ENCODE measurements at places on chromosomes 7 and 10.

DNA sequence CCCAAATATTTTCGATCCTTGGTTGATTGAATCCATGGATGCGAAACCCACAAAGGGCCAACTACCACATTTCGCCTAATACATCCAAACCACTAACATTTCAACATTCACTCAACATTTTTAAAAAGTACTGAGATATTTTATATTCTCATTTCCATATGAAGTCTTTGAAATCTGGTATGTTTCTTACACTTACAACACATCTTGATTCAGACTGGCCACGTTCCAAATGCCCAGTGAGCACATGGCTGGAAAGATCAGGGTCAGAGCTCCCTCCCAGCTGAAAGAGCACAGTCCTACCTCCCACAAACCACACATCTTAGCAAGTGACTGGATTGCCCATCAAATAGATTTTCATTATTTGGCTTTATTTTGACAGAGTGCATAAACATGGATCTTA lies 18.9 kb downstream of the NCAPG2 start:
- DNase-seq = no peak

DNA sequence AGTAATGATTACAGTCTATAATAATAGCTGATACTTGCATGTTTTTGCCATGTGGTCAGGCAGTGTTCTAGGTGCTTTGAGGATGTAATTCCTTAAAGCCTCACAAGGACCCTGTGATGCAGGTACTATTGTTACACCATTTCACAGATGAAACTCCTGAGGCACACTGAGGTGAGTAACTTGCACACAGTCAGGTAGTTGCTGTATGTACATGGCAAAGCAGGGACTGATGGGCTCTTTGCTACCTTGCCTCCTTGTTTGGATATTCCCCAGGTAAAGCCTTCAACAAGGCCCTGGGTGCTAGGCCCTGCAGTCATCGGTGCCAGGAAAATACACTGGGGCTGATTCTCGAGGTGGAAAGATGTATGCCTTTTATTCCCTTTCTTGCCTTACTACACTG lies 317.5 kb downstream of the CXCL12 start:
- no peak for DNase-seq

DNA sequence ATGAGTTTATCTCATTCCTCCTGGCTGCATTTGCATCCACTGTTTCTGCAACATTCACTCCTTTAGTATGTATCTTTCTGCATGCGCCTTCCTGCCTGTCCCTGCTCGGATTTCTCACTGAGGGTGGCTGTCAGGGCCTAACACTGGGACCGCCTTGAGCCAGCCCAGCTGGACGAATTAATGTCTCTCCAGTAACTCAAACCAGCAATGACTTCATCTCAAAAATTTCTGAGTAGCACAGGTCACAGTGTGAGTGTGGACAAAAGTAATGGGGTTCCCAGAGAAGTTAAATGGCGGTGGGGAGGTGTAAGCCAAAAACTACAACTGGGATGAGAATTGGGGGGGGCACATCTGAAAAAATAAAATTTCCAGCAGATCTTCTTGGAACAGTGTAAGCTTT lies 444.0 kb upstream of the MGMT start:
- DNase-seq = no peak

DNA sequence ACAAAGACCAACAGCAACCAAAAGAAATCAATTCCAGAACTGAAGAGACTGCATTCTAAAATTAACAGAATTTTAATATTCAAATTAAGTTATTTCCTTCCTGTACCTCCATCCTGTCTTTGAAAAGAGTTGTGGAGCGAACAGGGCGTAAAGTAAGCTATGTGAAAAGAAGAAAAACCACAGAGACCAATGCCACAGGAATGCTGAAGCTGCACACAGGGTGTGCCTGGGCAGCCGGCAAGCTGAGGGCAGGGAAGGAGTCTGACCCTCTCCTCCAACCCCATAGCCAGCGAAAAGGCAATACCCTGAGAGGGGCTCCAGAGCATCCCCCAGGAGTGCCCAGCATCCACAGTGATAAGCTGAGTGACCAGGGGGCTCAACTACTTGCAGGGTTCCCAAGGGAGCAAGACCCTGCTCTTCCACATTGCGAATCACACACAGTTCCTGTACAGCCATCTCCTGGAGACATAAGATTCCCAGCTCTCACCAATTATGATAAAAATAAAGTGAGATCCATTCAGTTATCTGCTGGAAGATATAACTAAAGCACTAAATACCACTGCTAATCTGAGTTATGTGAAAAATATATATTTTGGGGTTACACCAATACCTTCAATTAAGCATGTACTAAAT lies 93.8 kb downstream of the PARD3 start:
- DNase-seq = no peak

DNA sequence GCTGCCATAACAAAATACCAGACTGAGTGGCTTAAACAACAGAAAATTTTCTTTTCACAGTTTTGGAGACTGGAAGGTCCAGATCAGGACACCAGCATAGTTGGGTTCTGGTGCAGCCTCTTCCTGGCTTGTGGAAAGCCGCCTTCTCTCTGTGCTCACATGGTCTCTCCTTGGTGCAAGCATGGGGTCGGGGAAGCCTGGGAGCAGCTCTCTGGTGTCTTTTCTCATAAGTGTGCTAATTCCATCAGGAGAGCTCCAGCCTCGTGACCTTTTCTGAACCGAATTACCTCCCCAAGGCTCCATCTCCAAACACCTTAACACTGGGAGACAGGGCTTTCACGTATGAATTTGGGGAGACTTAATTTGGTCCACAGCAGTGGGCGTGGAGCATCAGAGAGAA lies 4.8 kb upstream of the GTPBP4 start:
- DNase-seq = no peak

GRCh38 chr7:55272328-55272727 lies 92.8 kb upstream of the LANCL2 start:
- DNase-seq = no peak

DNA sequence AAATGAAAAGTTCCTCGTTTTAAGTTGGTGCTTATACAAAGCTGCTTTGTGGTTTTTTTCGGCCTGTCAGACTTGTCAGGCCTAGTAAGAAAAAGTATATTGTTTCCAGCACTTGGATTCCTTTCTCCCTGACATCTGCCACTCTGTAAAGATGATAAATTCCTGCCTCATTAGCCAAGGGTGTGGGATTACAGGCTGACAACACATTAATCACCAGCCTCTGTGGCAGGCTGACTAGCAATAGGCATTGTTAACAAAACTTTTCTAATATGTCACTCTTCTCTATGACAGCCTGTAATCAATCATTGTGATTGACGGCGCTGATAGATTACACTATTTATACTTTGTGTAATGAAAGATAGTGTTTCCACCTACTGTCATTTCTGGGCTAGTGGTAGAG lies 682.5 kb downstream of the LRMDA start:
- no peak for DNase-seq

- no peak for DNase-seq
Measured at GRCh38 chr7:107632492-107632865, 28.1 kb upstream of the SLC26A4 start.

- DNase-seq = no peak
Measured at GRCh38 chr10:71388171-71388570, 8.5 kb upstream of the CDH23 start.

GRCh38 chr10:108060246-108060645 lies 895.7 kb upstream of the SORCS1 start:
- no peak for DNase-seq

Measured in suppressor macrophage treated with lipopolysaccharide for 4 hours (primary cell).